RPMI7951 (cell line): ENCODE measurements at places on chromosomes 3 and 15.

GRCh38 chr3:189967254-189967865 lies 153.3 kb downstream of the P3H2 start:
- peak; percentile 63 for DNase-seq

- DNase-seq, result no peak
Measured at GRCh38 chr3:37338500-37338899, 164.1 kb upstream of the LRRFIP2 start.

DNA sequence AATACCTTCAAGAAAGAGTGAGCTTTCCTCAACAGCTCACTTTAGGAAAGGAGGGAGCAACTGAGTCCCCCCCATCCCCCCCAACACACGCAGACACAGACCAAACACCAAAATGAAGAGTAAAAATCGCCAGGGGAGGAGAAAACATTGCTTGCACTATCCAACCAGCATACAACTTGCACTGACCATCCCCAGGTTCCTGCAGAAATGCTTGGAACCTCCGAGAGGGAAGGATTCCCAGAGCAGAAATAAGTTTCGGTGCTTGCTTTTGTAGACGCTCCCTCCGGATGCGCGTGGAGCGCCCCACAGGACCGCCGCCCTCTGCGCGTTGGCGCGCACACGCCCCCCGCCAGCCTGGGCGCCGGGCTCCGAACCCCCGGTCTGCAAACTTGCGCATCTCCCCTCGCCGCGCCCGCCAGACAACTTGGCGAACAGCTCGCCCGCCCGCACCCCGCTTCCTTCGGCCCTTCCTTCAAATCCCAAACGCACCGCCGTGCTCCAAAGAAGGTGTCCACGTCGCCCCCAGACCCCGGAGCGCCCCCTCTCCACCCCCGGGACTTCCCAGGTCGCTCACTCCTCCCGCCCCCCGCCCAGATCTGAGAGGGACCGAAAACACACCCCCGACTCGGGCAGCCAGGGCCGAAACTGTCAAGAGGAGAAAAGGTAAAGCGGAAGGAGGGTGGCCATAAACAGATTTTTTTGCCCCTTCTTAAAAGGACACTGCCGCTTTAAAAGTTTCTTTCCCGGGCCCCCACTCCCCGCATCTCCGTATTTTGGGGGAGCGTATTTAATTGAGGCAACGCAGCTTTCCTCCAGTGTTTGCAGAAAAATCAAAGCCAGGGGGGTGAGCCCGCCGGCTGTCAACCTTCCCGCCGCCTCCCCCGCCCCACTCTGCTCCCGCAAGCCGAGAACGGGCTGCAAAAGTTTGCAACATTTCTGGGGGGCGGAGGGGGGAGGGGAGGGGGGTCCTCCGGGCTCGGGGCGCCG lies 859 bp downstream of the RORA start:
- DNase-seq, result peak; percentile 16

- DNase-seq, result no peak
Measured at GRCh38 chr3:134681522-134681900, 30.7 kb upstream of the KY start.

DNA sequence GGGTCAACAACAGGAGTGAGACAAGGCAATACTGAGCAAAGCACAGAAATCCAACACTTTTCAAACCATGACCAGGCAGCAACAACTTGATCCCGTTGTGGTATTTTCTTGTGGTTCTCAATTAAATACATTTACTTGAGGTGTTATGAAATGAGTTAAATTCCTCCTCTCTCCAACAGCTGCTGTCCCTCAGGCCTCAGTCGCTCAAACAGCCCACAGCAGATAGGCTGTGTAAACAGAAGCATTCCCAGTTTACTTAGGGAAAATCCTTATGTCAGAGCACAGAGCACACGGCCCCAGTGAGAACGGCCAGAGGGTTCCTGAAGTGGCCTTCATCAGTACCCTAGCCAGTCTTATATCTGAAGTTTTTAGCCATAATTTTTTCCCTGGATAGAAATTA lies 359.9 kb downstream of the AGBL1 start:
- no peak for DNase-seq

DNA sequence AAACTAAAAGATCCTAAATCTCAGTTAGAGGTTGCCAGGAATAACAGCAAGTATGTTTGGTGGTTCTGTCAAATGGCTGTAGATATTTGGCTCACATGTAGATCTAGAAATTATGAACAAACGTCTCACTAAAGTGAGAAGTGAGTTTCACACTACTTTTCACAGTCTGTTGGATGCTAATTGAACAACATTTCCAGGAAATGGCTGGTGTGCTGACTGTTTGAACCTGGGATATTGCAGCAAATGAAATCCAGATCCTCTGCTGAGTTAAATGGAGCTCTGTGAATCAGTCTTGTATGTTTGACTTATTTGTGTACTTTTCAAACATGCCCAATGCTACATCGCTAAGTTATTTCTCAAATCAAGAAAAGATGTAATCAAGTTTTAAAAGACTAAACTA lies 21.3 kb upstream of the RSL24D1 start:
- no peak for DNase-seq

DNA sequence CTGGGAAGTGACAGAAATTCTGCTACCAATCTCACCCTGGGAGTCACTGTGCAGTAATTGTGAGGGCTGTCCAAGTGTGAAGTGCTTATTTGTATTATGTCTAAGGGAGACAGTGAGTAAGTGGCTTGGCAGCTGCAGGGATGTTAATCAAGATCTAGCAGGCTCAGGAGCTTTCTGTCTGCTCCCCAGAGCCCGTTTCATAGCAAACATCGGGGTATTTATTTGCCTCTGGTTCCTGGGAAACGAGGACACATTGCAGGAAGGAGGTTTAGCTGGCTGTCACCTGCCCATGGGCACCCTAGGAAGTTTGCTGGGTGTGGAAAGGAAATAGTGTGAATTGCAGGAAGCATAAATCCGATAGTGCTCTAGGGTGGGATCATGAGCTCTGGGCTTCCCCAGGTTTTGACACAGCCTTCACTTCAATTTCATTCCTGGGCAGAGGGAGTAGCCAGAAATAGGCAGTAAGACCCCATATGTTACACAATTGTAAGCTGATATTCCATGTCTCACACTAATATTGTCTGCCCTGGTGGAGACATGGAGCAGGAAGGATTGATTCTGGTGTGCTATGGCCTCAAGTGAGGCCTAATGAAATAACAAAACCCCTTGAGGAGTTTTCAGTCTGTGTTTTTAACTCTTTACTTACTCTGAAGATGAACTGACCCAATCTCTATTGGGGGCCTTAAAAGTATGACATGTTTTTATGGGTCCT lies 74.1 kb upstream of the MITF start:
- peak; percentile 6 for DNase-seq

- no peak for DNase-seq
Measured at GRCh38 chr15:51129535-51130188, 35.0 kb upstream of the TNFAIP8L3 start.

DNA sequence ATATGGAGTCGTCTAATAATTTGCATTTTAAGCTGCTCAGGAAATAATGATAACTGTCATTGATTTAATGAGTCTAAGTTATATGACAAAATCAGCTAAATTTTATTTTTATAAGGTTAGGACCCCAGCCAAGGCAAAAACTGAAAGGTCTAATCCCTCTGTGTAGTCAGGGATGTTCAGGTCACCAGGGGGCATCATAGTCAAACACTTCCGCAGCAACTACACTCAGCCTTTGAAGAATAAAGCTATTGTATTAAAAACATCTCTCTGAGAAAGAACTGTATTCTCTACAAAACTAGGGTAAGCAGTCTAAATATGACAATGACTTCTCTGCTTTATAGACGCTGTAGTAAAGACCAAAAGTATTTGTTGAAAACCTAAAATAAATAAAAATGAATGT lies 15.0 kb downstream of the INTS14 start:
- no peak for DNase-seq
